ENCODE measurements at places on chromosomes 13 and 19.

- DNase-seq, result no peak
Observed at GRCh38 chr13:75830842-75831241, 194.7 kb downstream of the LMO7 start.

DNA sequence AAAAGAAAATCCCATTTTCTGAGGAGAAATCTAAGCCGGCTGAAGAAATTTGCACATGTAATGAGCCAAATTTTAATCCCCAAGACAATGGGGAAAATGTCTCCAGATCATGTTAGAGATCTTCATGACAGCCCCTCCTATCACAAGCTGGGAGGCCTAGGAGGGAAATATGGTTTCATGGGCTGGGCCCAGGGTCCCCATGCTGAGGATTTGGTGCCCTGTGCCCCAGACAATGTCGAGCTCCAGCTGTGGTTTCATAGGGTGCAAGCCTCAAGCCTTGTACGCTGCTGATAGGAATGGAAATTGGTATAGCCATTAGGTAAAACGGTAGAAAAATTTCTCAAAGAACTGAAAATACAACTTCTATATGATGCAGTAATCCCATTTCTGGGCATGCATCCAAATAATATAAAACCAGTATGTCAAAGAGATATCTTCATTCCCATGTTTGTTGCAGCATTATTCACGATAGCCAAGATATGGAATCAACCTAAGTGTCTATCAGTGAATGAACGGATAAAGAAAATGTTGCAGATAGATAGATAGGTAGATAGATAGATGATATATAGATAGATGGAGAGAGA lies 19.3 kb upstream of the FREM2 start:
- DNase-seq, result no peak

DNA sequence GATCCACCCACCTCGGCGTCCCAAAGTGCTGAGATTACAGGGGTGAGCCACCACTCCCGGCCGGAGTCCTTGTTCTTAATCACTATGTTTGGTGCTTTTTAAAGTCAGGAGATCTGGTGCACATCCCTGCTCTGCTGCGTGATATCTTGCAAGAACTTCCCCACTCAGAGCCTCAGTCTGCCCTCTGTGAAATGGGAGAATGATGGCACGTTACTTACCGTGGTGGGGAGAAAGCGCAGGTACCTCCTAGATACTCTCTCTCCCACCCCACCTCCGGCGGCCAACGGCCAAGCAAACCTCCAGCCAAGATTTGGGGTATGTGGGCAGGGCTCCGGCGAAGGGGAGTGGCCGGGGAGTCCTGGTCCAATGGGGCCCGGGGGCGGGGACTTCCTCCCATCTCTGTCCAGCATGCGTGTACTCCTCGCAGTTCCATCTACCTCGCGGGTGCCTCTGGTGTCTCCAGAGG lies at the start of gene RYR1:
RYR1 (plus strand) TSS at position 424 of the 466 bp plus-strand sequence. CDS start 139 bp downstream, outside the sequence.
- DNase-seq, result no peak

- no peak for DNase-seq
Observed at GRCh38 chr19:41876847-41877832, at the start of gene CD79A. TSS of gene CD79A (plus strand) at chr19:41877279. CDS start at chr19:41877305, 26 bp downstream.

- no peak for DNase-seq
Observed at GRCh38 chr19:38201731-38202130, 22.3 kb downstream of the DPF1 start.

DNA sequence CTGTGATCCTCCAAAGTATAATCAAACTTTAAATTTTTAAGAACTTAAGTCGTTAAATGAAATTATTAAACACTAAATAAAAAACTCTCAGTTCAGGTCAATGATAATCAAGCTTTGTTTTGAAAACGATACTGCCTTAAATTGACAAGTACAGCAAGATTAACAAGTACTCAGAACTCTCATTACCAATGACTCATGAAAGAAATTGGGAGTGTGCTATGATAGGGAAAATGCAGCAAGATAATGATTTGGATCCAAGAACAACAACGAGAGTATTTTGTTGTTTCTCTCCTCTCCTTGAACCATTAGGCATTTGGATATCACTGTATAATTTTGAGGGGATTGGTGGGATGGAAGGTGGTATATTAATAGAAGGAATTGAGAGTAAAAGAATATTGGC lies 10.2 kb downstream of the N4BP2L2 start:
- no peak for DNase-seq

- no peak for DNase-seq
Observed at GRCh38 chr19:32324631-32325285, 20.7 kb upstream of the ZNF507 start.

- DNase-seq, result no peak
Observed at GRCh38 chr13:33454844-33455705, 169.5 kb upstream of the STARD13 start.

DNA sequence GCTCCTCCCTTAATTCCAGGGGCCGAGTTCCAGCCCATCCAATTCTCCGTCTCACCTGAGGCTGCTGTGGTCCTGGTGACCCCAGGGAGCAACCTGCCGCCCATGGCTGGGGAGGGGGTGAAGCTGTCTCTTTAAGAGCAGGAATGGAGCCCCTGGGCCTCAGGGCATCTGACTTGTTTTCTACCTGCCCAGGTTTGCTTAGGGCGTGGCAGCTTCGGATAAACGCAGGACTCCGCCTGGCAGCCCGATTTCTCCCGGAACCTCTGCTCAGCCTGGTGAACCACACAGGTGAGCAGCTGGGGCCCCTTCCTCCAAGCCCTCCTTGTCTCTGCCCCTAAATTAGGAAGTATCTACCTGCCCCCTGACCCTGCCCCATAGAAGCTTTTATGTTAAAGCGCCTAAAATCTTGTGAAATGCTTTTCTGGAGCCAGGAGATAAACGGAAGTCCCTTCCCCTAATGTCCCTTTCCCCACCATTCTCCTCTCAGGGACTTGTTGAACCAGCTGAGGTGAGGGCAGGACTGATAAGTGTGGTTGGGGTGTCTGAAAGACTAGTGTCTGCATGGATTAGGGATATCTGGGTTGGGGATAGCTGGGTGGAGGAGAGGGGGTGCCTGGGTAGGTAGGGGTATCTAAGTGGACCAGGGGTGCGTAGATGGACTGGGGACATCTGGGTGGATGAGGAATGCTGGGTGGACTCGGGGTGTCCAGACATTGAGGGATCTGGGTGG lies 614 bp downstream of the FXYD3 start:
- DNase-seq, result no peak

GRCh38 chr19:30070198-30070967 lies 128.3 kb downstream of the URI1 start:
- DNase-seq, result no peak

DNA sequence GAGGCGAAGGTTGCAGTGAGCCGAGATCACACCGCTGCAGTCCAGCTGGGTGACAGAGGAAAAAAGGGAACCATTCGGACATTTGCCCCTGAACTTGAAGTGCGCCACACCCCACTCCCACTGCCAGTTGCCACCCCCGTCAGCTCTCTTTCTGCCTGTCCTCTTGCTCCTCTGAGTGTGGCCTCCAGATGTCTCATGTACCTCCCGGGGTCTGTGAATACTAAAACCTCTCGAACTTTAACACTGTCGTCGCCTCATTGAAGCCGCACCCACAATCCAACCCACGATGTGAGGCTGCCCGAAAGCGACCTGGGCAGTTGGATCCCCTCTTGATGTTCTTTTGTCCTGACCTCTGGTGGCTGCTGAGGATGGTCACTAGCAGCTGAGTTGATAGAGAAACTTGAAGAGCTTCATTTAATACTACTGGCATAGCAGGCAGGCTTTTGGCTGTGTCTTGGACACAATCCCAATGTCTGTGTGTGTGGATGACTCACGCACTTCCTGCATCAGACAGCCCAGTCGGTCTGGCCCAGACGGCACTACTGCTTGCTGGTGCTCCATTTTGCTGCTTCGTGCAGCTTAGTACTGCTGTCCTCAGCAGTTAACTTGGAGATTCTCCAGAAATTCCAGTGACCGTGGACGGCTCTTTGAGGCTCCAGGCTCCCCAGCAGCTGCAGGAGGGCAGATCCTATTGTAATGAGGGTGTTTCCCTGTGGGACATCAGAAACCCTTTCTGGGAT lies 4.2 kb downstream of the FPR3 start:
- no peak for DNase-seq

DNA sequence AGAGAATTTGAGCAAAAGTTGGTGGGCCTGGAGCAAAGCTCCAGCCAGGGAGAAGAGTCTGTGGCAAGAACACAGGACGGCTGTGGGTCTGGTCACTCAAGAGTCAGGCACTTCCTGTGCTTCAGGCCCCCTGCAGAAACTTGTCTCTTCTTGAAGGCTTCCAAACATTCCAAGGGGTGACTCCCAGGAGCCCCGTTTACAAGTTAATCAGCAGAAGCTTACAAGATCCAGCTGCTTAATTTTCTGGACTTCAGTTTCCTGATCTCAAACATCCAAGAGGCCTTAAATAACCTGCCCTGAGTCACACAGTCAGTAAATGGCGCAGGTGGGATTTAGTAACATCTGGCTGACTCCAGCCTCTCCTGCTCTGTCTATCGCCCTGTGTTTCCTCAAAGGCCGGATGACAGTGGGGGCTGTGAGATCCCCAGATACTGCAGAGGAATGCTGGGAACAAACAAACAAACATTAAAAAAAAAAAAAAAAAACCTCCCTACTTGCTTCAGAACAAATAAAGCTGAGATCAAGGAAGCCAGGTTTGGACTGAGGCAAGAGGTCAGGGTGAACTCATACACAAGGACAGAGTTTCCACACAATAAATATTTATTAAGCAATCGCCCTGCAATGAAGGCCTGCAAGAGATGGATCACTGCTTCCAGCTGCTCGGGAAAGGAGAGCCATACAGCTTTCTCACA lies 175.4 kb upstream of the RFC3 start:
- no peak for DNase-seq

DNA sequence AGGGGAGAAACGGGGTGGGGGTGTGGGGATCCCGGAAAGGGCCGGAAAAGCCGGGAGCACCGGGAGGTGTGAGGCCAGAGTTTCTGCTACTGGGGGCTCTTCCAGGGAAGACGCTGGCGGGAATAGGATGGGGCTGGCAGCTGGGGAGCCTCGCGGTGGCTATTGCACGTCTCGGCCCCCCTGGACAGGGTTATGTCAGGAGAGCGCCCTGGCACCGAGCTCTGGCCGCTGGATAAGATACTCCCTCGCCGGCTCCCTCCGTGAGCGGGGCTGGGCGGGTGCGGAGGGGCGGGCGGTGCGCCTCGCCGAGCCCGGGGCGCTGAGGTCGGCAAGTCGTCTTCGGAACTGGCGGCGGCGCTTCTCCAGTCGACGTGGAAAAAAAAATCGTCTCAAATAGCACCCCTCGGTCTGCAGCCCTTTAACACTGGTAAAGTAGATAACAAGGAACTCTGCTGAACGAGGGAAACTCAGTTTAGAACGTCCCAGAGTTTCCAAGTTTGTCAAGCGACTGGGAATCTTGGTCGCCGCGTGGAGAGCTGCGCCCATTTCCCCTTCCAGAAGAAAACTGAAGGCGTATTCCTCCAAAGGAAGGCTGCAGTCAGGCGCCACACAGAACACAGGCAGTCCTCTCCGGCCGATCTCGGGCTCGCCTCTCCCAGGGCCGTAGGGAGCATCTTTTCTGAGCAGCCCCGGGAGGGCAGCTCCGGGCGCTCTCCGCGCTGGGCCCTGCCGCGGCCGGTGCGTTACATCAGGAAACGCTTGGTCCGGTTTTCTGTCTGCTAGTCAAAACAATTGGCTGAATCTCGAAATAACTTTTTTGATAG lies 115.1 kb downstream of the KCNRG start:
- DNase-seq, result no peak

GRCh38 chr19:10270180-10270615 lies 722 bp upstream of the ICAM1 start:
- DNase-seq, result no peak

DNA sequence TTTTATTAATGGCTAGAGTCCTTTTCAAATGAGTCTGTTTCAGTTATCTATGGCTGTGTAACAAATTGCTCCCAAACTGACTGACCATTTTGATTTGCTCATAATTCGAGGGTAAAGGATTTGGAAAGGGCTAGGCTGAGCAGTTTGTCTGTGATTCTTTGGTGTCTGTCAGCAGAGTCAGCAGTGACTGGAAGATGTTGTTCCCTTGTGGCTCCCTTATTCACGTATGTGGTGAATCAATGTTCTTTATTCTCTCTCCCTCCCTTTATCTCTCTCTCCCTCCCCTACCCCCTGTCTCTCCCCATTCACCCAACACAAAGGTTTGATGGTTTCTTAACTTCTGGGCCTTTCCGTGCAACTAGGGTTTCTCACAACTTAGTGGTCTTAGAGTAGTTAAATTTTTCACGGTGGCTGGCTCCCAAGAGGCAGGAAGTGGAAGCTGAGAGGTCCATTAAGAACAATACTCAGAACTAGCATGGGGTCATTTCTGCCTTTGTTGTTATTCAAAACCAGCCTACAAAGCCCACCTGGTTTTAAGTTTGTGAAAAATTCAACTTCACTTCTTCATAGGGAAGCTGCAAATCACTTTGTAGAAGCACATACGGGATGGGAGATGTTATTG lies 772.5 kb upstream of the SLITRK1 start:
- DNase-seq, result no peak

DNA sequence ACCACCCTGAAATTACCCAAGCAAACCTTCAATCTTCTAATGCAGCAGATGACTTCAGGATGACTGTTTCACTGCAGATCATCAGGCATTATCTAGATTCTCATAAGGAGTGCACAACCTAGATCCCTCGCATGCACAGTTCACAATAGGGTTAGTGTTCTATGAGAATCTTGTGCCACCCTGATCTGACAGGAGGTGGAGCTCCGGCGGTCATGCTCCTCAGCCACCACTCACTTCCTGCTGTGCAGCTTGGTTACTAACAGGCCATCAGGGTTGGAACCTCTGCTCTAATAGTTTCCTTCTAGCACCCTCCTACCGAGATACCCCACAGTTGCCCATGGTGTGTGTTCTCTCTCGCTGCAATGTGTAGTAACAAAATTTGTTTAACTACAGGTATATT lies 442.8 kb downstream of the FGF14 start:
- DNase-seq, result no peak

DNA sequence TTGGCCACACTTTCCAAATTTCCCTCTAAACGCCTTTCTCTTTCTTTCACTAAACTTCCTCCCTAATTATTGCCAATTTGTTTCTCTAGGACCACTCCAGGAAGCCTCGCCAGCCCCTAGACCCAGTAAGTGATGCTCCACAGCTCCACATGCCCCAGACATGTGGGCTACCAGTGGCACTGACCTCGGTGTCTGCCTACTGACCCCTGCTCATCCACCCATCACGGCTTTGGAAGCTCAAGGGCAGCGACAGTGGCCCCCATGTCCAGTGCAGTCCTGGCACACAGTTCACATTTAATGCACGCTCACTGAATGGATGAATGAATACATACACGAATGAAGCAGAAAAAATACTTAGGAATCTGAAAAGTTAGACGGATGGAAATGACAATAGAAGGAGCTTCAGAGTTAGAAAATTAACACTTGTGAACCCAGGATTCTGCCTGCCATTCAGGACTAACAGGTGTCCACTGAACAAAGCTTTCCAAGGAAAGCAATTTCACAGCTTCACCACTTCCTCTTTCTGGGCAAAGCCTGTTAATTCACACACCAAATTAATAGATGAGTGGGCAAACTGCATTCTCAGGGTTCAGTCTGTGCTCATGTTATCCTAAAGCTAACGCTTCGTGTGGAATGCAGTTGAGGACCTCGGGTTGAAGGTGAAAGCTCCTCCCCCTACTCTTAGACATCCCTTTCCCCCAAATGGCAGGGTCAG lies 50.9 kb downstream of the CCDC70 start:
- DNase-seq, result no peak

GRCh38 chr13:35979361-35979951 lies 151.7 kb downstream of the DCLK1 start:
- no peak for DNase-seq

- DNase-seq, result no peak
Observed at GRCh38 chr19:28706693-28707092, 506.3 kb downstream of the UQCRFS1 start.

- no peak for DNase-seq
Observed at GRCh38 chr19:50818859-50819472, 4.6 kb downstream of the KLK1 start.
